ENCODE measurements at places on chromosomes 4 and X.

DNA sequence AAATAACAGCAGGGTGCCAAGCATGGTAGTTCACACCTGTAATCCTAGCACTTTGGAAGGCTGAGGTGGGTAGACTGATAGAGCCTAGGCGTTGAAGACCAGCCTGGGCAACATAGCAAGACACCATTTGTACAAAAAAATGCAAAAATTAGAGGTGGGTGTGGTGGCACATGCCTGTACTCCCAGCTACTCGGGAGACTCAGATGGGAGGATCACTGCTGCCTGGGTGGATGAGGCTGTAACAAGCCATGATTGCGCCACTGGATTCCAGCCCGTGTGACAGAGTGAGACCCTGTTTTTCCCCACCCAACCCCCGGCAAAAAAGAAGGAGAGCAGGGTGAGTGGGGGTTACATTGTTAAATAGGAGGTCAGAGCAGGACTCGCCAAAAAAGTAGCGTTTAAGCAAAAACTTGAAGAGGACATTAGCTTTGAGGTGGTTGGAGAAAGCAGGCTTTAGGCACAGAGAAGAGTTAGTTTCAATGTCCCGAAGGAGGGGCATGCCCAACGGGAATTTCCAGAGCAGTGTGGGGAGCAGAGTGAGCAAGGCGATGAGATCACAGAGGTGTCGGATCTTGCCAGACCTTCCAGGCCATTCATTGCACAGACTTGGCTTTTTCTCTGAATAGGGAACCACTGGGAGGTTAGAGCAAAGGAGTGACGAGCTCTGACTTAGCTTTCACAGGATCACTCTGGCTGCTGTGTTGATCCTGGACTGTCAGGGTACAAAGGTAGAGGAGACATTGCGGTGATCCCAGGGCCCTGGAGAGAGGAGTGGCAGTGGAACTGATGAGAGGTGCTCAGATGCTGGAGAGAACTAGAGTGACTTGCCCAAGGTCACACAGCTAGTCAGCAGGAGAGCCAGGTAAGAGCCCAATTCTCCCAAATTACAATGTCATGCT is 70.6 kb downstream of the TRAPPC11 start:
- DNase-seq, result no peak

GRCh38 chrX:70338290-70338689 is 48.4 kb downstream of the KIF4A start:
- no peak for DNase-seq

GRCh38 chrX:14564058-14564457 is 34.7 kb downstream of the GLRA2 start:
- no peak for DNase-seq

GRCh38 chr4:155578726-155579370 is 87.8 kb upstream of the GUCY1A1 start:
- DNase-seq, result no peak

GRCh38 chr4:124947622-124948265 is 235.2 kb upstream of the ANKRD50 start:
- no peak for DNase-seq

GRCh38 chr4:127304356-127304755 is 328.4 kb upstream of the INTU start:
- no peak for DNase-seq

- DNase-seq, result no peak
Measured at GRCh38 chr4:155745984-155746383, 12.8 kb upstream of the GUCY1B1 start.

- DNase-seq, result no peak
Measured at GRCh38 chr4:168433571-168433970, 46.7 kb downstream of the DDX60L start.

DNA sequence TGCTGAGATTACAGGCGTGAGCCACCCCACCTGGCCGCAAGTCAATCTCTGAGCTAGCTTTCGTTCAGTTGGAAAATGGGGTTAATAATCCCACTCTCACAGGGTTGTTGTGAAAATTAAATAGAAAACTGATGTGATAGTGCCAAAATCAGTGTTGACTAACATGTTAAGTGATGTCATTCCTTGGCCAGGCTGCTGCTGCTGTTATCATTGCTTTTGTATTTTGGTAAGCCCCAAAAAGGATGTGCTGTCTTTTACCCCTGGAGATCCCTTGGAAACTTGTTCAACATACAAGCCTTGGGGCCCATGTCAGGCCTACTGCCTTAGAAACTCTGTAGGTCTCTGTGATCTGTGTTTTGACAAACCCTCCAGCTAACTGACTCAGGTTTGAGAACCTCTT is 106.3 kb downstream of the AFF1 start:
- no peak for DNase-seq

DNA sequence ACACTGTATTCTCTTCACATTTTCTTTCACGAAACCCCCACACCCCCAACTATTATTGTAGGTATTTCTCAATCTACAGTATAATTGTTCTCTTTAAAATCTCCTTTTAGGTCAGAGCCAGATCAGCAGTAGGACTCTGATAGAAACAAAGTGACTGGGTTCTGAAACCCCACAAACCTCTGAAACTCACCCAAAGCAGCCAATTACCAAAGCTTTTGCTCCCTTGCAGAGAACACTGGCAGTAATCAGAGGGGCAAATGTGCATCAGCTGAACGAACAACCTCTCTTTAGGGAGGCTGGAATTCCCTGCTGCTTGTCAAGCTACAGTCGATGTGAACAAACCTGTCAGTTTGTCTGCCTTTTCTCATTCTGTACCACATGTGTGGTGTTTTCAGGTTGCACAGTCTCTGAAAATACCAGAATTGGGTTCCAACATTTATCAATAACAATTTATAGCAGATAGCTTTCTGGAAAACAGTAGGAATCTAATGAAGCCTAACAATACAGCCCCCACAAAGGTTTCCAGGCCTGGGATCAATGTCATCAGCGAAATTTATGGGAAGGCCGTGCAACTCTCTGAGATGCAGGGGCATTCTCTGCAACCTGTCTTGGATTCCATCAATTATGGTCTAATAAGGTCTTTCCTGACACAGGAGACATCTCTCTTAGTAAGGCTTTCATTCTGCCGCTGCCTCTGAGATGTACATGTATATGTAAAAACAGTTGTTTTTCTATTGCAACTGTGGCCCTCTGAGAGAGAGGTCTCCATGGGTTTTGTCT is 395.9 kb downstream of the GPAT3 start:
- DNase-seq, result no peak

DNA sequence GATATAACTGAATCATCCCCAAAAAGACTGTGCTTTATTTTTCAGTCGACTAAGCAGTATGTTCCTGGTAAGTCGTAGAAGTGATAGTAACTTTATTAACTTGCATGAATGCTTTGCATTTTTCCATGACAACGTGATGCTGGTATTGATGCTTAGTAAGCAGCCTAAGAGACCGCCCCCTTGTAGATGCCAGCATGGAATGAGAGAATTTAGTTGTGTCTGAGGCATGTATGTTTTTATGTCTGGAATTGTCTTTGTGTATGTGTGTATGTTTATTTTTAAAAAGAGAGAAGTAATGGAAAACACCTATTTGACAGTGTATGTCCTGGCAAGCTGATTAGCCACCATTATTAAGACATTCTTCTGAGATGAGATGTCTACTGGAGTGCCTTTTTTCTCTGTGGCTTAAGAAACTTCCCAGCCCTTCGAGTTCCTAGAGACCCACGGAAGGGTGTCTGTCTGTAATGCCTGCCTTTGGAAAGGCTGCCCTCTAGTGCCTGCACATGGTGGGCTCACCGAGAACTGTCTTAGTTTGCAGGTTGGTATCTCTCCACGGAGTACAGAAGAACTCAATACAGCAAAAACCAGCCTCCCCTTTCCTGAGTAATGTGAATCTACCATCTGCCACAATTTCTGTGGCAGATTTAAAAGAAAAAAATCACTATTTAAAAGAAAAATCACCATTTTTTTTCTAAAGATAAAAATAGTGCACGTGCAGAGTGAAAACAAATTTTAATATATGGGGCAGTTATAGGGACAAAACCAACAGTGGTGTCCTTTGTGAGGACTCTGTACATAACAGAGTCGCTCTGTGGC is 85.9 kb downstream of the AASDH start:
- DNase-seq, result peak; percentile 55

- no peak for DNase-seq
Measured at GRCh38 chr4:158302076-158302866, 92.0 kb downstream of the TMEM144 start.

DNA sequence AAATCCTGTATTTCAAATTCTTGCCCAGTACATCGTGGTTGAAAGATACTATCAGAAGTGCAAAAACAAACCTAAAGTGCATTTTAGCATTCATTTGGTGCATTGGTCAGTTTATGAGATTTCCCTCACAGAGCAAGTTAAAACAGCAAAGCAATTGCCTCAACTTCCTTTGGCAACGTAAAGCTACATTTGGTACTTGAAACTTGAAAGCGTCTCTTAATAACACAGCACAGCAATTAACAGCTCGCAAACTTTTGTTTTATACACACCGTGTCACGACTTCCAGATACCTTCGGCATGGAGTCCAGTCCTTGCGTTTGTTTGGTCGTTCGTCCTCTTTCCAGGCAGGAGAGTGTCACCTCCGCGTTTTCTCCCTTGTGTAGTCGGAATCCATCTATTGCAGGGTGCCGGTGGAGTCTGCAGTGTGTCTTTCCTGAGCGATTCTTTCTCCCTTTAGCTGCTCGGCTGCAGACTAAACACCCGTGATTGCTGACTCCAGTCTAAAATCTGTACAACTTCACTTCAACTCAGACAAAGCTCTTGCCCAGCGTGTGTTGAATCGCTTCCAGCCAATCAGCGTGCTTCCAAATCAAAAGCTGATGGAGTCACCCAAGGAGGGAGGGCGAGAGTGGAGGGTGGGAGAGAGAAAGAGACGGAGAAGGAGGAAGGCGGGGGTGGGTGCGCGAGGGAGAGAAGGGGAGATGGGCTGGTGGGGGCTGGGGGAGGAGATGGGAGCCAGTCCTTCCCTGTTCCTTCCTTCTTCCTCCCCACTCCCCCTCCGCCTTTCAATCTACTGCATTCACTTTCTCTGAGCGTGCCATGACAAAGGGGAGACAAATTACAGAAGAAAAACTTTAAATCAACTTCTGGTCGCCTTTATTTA is at the start of gene PCDH18:
Gene PCDH18 (minus strand): TSS at position 509 of the 883 bp plus-strand sequence. CDS start 406 bp downstream, at position 103.
- DNase-seq, result no peak

DNA sequence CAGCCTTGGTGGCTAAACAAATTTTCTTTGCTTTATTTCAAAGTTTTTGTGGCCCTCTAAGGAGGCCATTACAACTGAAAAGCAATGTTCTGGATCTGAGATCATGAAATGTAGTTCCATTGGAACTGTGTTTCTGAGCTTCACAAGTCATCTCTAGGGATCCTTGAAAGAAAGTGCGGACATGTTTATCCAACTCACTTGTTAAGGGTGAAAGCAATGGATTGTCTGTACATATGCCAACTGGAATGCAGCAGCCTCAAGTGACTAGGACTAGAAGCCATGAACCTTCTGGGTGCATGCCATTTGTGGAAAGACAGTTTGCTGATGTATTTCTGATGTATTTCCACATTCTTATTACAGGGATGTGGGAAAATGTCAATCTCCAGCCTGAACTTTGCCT is 36.7 kb upstream of the KLHL13 start:
- DNase-seq, result no peak

DNA sequence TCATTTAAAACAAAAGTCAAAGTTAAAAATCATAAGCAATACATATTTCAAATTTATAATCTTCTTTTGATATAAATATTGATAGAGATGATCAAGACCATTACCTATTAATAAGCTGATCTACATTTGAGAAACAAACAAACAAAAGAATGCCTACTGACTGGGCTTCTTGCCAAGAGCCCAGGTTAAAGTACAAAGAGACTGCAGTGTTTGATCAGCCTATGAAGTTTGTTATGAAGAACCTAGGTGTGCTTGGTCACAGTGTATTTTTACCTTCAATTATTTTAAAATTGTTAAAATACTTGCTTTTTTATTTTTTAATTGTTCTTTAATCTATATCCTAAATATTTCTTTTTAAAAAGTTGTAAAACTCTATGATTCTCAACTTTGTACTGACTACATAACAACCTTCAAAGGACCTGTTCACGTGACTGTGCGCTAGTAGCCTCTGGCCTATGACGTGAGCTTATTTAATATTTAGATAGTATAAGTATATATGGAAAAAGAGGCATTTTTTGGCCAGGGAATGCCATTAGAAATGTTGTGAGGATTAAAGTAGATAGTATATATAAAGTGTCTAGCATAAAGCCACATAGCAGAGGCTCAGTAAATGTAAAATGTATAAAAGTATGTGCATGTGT is 11.4 kb upstream of the SLC39A8 start:
- no peak for DNase-seq

GRCh38 chr4:174334628-174335027 is 50.9 kb downstream of the CEP44 start:
- no peak for DNase-seq

GRCh38 chr4:4838936-4839810 is 20.3 kb upstream of the MSX1 start:
- no peak for DNase-seq

DNA sequence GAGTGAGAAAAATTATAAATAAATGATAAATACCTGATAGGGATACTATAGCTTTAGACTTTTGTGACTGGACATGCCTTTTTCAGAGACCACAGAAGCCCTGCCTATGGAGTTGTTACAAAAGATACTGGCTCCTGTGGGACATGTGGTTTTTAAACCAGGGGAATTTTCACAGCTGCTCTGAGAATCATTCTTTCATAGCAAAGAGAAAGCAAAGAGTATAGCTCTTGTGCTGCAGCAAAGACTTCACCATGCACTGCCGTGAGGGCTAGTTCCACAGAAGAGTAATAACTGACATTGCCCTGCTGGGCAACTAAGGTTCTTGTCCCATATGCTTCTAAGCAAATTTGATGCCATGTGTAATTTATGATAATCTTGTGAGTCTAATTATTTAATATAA is 98.2 kb downstream of the MAPK10 start:
- DNase-seq, result no peak

- no peak for DNase-seq
Measured at GRCh38 chr4:181008164-181008563, 1235.0 kb upstream of the TENM3 start.

DNA sequence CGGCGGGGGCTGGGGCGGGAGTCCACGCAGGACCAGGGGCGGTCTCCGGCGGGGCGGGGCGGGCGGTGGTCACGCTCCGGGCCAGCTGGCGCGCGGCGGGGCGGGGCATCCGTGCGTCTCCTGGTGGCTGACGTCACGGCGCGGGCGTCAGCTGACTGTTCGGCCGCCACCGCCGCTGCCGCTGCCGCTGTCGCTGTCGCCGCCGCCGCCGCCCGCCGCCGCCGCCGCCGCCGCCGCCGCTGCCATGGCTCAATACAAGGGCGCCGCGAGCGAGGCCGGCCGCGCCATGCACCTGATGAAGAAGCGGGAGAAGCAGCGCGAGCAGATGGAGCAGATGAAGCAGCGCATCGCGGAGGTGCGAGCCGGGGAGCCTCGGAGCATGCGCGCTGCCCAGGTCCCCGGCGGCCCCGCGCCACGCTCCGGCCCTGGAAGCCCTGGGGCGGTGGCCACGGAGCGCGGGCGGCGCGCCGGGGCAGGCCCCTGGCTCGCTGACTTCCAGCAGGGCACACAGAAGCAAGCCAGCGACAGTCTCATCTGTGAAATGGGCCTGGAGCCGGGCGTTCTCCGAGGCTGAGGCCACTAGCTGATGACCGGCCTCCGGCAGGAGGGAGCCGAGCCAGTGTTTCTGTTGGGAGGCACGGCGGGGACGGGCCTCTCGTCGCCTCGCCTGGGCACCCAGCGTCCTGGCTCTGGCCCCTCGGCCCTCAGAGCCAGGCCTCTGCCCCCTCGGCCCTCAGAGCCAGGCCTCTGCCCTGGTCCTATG is at the start of gene FAM50A:
Gene FAM50A (plus strand): TSS at position 150 of the 763 bp plus-strand sequence. CDS start 95 bp downstream, at position 245.
- DNase-seq, result peak; percentile 75

GRCh38 chrX:40013266-40014195 is 84.2 kb downstream of the BCOR start:
- DNase-seq, result peak; percentile 48
